ENCODE measurements at places on chromosomes 2 and 18.
A peak's percentile ranks its signal among the peaks of the same experiment; 100 is the strongest.

GRCh38 chr2:11396021-11396420 lies 51.6 kb upstream of the ROCK2 start:
- peak; percentile 51 for DNase-seq

- no peak for DNase-seq
These were observed 106.9 kb downstream of the HDAC4 start for GRCh38 chr2:239293775-239294430.

- DNase-seq = no peak
These were observed 1549.6 kb upstream of the DDX18 start for GRCh38 chr2:116264872-116265271.

GRCh38 chr2:126220331-126220730 lies 435.6 kb upstream of the GYPC start:
- no peak for DNase-seq

- DNase-seq = no peak
These were observed 335.3 kb downstream of the PTPRM start for GRCh38 chr18:7902399-7902839.

DNA sequence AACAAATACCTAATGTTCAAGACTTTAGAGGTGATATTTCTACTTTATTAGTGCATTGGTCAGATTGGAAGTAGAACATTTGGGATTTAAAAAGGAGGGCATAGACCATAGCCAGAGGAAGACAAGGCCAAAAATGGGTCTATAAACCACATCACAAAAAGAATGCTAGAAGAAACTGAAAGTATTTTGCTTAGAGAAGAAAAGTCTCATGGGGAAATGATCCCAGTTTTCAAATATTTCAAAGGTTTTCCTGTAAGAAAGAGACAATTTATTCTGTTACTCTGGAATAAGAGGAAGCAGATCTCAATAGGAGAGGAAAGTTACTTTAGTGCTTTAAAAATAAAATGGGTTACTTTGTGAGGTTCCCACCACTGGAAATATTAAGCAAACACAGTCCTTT lies 341.4 kb downstream of the TNS1 start:
- no peak for DNase-seq

GRCh38 chr2:240596080-240596460 lies 9.5 kb downstream of the CAPN10 start:
- no peak for DNase-seq

DNA sequence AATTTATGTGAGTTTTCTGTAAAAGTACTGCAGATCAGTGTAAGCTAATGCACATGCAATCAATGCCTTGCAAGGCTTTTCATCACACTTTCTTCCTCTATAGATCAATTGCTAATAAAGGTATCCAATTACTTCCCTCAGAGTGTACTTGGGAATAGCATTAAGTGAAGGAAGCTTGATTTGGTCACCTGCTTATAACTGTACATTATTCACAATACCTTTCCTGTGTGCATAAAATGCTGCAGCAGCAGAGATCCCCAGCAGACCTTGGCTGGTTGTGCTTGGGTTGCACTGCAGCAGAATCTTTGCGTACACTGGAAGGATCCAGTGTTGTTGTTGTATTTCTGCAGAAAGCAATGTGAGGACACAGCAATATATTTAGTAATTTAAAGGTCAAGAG lies 18.5 kb upstream of the SCN9A start:
- DNase-seq = no peak

DNA sequence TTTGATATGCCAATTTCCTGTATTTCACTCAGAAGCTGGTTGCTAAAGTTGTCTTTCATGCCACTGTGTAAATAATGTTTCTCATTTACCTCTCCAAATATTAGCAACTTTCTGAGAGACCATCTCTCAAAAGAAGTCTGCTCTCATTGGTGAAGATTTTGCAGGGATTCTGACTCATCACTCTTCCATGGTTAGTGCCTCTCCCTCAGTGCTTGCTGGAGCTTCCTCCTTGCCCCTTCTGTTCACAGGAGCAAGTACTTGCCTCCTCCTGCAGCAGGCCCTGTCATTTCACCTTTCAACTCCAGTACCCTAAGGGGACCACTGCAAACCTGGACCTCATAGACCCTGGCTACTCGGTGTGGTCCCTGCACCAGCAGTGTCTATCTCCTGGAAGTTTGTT lies 168.8 kb downstream of the ZNF385B start:
- no peak for DNase-seq

- no peak for DNase-seq
These were observed 9.8 kb downstream of the TEKT4 start for GRCh38 chr2:94881070-94881469.

GRCh38 chr2:127049927-127050802 lies 56.8 kb downstream of the BIN1 start:
- peak; percentile 39 for DNase-seq

DNA sequence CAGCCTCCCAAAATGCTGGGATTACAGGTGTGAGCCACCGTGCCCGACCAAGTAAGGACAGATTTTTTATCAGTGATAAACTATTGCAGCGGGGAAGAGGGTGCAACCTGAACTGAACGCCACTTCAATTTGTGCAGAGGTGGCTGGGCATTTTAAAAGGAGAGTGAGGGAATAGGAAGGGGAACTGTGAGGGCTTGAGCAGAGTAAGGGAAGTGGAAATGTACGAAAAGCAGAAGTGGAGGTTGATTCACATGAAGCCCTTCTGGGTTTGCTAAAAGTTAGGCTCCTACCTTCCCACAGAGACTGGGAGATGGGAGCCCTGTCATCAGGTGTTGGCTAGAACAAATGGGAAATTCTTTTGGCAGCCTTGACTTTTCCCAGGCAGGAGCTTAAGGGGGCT lies 6.1 kb downstream of the STK11IP start:
- no peak for DNase-seq

- no peak for DNase-seq
These were observed 273.6 kb downstream of the CCDC74A start for GRCh38 chr2:131801210-131801744.

GRCh38 chr2:70861777-70862625 lies 26.4 kb upstream of the CD207 start:
- peak; percentile 66 for DNase-seq

DNA sequence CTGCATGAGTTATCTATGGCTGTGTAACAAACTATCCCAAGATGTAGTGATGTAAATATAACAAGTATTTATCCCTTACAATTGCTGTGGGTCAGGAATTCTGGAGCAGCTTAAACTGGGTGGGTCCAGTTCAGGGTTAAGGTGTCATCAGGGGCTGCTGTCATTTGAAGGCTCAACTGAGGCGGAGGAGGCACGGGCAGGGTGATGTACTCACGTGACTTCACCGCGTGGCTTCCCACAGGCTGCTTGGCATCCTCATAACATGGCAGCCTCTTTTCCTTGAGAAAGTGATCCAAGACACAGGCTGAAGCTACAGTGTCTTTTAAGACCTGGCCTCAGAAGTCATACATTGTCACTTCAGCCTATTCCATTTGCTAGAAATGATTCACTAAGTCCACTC lies 125.8 kb downstream of the PTGR3 start:
- DNase-seq = no peak

DNA sequence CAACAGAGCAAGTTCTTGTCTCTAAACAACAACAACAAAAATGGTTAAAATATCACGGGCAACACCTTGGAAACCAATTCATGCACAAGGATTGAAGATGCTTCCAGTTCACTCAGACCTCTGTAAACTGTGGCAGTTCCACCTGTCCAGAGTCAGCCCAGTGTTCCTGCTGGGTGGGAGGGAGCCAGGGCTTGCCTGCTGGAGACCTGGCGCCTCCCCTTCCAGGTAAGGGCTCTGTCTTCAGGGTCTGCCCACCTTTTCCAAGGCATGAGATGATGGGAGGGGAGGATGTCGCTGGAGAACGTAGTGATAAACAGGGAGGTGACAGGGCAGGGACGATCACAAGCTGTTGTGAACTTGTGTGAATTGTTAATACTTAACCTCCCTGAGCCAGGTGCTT lies 9.8 kb upstream of the GPC1 start:
- DNase-seq = no peak

- DNase-seq = no peak
These were observed 192.2 kb upstream of the FBXO11 start for GRCh38 chr2:48098539-48098938.

GRCh38 chr18:57776767-57777166 lies 26.3 kb downstream of the ATP8B1 start:
- DNase-seq = peak; percentile 58

GRCh38 chr18:47391665-47392064 lies 140.2 kb upstream of the SKOR2 start:
- DNase-seq = no peak

- no peak for DNase-seq
These were observed 251.6 kb upstream of the APCDD1 start for GRCh38 chr18:10202845-10203321.
